RPMI8226 (cell line): ENCODE measurements at places on chromosomes 11 and 22.

- no peak for DNase-seq
Measured at GRCh38 chr11:59573216-59573615, 42.4 kb downstream of the OSBP start.

GRCh38 chr11:81497202-81497804 is 1236.4 kb downstream of the FAM181B start:
- DNase-seq, result peak; percentile 66

GRCh38 chr11:9320047-9320446 is 5.7 kb upstream of the TMEM41B start:
- no peak for DNase-seq

- DNase-seq, result no peak
Measured at GRCh38 chr11:34426766-34427185, 12.0 kb upstream of the CAT start.

- no peak for DNase-seq
Measured at GRCh38 chr11:28110821-28111200, 2.6 kb downstream of the METTL15 start.

- no peak for DNase-seq
Measured at GRCh38 chr11:120121914-120122473, 15.9 kb downstream of the TRIM29 start.

DNA sequence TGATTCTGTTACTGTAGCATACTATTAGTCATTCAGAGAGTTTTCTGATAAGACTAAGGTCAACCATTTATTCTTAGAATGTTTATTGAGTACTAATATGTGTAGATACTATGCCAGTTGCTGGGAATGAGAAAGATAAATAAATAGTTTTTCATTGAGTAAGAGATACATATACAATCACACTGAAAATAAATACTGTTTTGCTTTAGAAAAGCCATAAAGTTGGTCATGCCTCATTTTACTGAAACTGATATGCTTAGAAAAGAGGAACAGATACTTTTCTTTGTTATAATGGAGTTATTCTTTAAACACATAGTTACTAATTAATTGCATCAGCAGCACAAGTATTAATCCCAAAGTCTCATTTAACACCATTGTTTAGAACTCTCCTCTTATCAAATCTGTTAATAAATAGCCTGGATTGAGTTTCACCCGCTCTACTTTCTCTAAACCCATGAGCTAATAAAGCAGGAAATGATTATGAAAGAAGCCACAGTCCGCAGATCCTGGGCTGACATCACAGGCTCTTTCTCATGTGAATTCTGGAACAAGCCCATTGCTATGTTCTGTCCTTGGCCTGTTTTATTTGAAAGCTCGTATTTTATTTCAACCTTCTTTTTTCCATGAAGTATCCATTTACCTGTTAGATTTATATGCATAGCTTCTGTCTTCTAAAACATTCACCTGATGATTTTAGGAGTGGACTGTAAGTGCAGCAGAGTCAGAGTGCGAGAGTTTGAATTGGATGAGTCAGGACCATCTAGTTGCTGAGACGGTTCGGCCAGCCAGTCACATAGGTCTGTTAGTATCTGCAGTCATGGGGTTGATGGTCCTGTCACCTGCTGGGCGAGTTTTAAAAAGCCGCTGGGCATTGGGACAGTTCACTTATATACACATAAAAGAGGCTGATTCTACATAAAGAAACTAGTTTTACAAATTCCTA is 35.5 kb downstream of the PIWIL4 start:
- peak; percentile 19 for DNase-seq

DNA sequence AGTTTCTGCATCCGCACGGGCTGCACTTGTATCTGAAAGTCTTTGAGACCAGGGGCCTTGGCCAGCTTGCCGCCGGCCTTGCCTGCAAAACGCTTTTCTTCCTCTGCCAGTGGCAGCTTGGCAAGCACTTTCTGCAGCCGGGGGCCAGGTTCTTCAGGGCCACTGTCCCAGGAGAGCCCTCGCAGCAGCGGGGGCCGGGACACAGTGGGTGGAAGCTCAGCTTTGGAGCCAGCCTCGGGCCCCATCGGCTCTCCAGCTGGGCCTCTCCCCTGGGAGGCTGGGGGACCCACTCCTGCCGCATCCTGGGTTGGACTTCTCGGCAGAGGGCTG is 57.5 kb upstream of the LYVE1 start:
- DNase-seq, result no peak

DNA sequence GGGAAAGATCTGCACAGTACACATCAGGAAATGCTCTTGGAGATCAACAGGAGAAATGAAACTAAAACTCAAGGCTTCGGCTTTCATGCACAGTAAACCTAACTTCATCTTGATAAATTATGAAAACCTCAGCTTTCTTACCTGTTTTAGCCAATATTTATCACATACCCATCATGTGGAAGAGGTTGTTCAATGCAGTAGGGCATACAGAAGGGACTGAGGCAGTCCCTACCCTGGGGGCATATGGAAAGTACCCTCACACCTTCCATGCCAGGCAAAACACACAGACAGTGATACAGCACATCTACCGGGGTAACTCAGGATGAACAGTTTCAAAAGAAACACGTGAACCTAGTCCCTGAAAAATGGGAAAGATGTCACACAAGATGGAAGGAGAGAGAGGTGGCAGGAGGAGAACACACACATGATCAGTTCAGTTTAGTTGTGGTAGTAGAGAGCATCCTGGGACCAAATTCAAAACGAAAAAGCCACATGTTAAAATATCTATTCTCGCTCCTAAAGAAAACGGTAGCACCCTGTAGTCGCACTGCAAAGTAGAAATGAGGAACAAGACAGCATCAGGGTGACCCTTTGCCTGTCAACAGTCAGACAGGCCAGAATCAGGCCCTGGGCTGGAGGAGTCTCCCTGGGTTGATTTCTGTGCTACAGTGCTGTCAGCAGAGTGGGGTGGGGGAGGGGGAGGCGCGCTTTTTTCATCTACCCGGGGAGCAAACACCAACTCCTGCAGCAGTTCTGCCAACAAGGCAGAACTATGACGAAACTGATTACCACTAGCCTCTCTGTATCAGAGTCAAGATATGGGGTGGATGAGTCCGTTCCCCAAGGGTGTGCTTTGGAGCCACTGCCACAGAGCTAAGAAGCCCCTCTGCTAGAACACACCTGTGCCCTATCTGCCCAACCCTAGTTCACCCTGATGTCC is 1.3 kb downstream of the HIRA start:
- peak; percentile 47 for DNase-seq

GRCh38 chr11:61091373-61092279 is 10.7 kb upstream of the CD5 start:
- DNase-seq, result no peak

- peak; percentile 56 for DNase-seq
Measured at GRCh38 chr11:65595543-65596281, at the start of gene KCNK7. Gene KCNK7 (minus strand): TSS chr11:65595800. CDS start chr11:65595772, 28 bp downstream.

DNA sequence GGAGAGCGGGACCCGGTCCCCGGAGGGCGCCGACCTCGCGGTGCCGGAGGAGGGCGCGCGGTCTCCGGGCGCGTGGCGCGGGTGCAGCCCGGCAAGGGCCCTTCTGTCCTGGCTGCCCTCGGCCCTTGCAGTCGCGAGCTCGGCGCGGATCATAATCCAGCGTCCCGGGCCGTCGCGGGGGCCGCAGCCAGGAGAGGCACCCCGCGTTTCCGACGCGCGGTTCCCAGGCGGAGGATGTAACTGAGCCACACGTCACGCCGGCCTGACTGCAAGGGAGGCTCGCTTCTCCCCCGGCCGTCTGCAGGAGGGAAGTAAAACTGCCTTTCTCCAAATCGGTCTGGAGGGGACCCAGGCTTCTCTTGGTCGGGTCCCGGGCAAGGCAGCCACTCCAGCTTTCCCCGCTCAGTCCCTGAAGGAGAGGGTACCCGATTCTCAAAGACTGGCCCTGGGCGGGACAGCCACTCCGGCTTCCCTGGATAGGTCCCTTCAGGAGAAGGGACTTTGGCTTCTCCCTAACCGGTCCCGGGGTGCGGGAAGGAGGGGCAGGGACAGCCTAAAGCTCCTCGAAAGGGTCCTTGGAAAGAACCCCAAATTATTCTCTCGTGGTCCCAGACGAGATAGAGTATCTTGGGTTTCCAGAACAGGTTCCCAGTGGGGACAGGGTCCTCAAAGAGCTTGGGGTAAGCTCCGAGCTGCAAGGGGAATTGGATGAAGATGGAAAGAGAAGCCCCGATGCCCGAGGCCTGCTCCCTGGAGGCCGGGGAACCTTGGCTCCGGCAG is 836 bp downstream of the SPON1 start:
- DNase-seq, result no peak

GRCh38 chr11:79156031-79156430 is 284.8 kb downstream of the TENM4 start:
- no peak for DNase-seq

GRCh38 chr11:6646918-6647679 is 8.5 kb downstream of the DCHS1 start:
- peak; percentile 56 for DNase-seq

- DNase-seq, result no peak
Measured at GRCh38 chr11:118057251-118058145, 19.4 kb upstream of the TMPRSS4 start.

DNA sequence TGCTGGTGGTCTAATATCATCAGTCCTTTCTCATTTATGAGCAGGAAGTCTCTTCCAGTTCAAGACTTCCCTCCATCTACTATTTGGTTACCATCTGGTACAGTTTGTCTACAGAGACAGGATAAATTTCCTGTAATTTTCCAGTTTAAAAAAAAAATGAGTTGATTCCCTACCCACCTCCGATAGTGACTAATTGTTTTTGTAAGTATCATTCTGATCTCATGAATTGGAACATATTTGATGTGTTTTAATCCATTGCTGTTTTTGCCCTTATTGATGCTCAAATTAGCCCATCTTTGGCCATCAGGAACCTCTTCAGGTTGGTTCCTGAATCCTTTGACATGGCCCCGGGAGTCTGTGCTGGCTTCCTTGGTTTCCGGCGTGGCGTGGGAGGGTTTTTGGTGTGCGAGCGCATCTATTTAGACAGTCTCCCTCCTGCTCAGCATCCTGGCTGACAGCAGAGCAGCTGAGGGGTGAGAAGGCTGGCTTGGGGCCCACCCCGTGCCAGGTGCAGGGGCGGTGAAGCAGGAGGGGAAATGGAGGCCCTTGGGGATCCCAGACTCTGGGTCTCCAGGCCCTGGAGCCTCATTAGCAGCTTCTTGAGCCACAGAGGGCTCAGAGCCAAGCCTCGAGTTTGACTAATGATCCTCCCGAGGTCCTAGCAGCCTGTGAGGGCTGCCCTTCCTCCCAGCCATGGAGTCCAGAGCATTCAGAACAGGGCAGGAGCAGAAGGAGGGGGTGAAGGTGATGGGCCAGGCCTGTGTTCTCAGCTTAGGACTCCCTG is 6.8 kb downstream of the OMP start:
- DNase-seq, result no peak

DNA sequence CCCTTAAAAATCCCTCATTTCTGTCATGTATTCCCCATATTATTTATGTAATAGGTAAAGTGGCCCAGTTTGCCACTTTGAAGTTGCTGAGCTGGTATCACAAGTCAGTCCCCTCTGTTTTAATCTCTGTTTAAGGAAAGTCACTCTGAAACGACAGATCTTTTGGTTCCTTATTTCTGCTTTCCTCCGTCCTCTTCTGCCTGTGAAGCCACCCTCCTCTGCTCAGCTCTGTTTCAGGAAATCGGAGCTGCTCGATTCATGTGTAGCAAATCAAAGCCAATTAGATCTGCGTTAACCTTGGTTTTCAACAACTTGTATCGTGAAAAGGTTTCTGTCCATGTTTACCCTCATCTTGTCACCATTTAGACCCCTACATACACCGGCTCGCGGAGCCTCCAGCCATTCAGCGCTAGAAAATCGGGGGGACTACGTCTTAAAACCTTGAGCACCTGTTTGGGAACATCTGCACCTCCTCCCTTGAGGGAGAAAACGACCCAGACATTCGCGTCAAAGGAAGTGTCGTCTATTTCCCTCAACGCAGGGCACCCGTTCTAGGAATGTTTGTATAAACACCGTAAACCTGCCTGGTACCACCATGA is 576 bp upstream of the SC5D start:
- peak; percentile 45 for DNase-seq

GRCh38 chr11:12001186-12001585 is 7.2 kb downstream of the DKK3 start:
- DNase-seq, result no peak

DNA sequence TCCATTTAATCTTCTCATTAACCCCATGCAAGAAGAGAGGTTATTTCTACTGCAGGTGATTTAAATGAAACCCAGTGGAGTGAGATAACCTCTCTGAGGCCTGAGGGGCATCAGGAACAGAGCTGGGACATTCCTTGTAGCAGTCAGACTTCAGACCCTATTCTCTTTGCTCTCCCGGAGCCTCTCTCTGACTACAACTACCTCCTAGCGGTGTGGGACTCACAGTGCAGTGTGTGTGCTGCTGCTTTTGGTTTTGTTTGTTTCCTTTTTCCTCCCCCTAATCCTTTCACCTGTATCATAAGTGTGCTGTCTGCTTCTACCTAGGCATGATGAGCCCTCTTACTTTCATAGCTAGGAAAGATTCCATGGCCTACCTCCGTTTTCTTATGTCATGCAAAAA is 769.6 kb downstream of the NTM start:
- DNase-seq, result no peak

DNA sequence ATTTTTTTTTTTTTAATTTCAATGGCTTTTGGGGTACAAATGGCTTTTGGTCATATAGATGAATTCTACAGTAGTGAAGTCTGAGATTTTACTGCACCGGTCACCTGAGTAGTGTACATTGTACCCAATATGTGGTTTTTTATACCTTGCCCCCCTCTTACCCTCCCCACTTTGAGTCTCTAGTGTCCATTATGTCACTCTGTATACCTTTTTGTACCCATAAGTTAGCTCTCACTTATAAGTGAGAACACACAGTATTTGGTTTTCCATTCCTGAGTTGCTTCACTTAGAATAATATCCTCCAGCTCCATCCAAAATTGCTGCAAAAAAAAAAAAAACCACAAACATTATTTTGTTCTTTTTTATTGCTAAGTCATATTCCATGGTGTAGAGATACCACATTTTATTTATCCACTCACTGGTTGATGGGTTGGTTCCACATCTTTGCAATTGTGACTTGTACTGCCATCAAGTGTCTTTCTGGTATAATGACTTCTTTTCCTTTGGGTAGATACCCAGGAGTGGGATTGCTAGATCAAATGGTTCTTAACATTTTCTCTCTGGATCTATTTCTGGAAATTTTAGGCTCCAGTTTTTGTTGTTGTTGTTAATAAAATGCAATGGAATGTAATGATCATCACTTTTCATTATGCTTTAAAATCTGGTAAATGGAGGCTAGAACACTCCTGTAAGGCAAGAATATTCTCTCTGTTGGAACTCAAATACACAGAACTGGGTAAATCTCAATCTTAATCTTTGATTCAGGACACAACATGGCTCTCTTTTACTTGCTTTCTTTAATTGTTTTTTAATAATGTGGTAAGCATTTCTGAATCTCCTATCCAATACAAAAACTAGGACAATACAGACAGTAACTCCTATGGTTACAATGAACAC is 10.3 kb downstream of the NEAT1 start:
- peak; percentile 48 for DNase-seq

DNA sequence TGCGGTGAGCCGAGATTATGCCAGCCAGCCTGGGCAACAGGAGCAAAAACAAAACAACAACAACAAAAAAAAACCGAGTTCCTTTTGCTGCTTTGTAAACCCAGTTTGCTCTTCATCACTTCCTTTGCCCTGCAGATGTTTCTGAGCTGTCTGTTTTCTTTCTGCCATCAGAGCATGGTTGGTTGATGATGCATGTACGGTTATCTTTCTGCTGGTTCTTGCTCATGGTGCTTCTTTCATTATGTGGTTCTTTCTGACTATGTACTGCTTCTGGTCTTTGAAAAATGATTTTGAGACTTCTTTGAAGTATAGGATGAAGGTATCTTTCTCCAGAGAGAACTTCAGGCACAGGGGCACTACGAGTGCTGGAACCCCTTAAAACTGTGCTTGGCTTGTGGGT is 13.2 kb downstream of the TANGO2 start:
- DNase-seq, result no peak

- no peak for DNase-seq
Measured at GRCh38 chr11:124984512-124984854, 30.5 kb downstream of the CCDC15 start.
